ENCODE measurements at places on chromosomes 11 and 22.

- DNase-seq = no peak
These were observed 11.8 kb downstream of the DGCR8 start for GRCh38 chr22:20091690-20092476.

- no peak for DNase-seq
These were observed 18.1 kb upstream of the SCN3B start for GRCh38 chr11:123672568-123672967.

DNA sequence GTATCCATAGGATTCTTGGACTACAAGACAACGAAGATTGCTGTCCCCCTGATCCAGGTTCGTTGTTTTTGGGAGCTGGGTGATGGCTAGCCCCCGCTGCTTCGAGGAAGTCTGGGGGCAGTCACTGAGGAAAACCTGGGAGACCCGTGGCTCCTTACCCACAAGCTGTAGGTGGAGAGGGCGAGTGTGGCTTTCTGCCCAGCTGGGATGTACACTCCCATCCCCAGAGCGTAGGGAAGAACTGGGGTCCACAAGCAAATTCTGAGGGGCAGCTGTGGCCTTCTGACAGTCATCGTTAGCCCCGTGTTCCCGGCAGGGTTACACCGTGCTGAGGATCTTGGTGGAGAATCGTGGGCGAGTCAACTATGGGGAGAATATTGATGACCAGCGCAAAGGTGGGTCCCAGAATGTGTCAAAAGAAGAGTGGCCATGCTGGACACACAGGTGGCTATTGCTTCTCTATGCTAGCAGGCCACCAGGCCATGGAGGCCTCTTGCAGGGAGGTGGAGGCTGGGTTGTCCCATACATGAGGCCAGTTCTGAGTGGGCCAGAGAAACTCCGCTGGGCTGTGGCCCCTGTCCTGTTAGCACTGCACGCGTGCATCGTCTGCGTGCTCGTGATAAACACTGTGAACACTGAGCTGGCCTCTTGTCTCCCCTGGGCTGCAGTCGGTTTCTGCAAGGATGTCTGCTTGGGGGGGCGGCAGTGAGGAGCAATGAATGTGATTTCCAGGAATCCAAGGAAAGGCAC is 39.8 kb downstream of the GLB1L2 start:
- no peak for DNase-seq

GRCh38 chr11:57727185-57727584 is 14.1 kb upstream of the SELENOH start:
- no peak for DNase-seq

DNA sequence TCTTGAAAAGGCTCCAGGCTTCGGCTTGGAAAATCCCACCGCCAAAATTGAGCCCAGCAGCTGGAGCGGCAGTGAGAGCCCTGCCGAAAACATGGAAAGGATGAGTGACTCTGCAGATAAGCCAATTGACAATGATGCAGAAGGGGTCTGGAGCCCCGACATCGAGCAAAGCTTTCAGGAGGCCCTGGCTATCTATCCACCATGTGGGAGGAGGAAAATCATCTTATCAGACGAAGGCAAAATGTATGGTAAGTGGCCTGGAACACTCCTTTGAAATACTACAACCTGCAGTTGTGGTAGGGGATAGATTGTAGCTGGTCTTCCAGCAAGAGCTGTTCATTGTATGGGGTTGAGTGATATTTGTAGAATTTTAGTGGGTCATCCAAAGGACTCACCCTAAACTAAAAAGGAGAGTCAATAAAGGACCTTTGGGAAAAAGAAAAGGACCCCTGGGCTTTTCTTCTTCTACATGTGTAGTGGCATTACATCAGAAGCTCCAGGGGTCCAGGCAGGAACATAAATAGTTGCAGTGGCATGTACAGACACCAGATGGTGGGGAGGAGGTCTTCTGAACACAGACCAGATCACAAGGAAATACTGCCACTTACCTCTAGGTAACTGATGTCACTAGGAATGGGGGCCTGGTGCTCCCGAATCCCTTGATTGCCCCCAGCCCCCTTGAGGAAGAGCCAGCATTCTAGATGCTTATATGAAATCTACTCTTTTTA is 90.1 kb downstream of the TEAD1 start:
- DNase-seq = no peak
